ENCODE measurements at places on chromosomes 6 and 20. TPM values are rescaled to one million over a fixed set of nuclear protein-coding genes. Genes with fewer than 3 reads are reported as not detected.

DNA sequence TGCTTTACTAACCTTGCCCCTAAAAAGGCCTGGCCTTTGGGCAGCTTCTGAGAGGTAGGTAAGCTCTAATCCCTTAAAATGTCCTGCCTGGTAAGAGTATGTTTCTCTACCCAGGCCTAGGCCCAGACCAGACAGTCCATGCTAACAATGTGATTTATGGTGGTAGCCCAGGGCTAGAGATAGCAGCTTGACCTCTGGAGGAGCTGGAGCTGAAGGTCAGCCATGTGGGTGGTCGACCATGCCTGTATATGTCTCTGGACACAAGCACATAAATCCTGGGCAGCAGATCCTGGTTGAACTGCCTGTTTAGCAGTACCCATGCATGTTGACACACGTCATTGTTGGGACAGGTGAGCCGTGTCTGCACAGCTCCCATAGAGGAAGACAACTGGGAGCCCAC, 62.1 kb upstream of the PHACTR1 start:
- peak; percentile 26 for DNase-seq

GRCh38 chr6:22221630-22222029, 75.2 kb downstream of the PRL start:
- DNase-seq: no peak

- no peak for DNase-seq
Observed at GRCh38 chr6:89410231-89410761, 1.8 kb downstream of the RRAGD start.

GRCh38 chr6:16639684-16640480, 121.4 kb downstream of the ATXN1 start:
- no peak for DNase-seq

Gene IYD
- not detected for total RNA-seq

GRCh38 chr6:131070061-131070460, 7.0 kb upstream of the EPB41L2 start:
- no peak for DNase-seq

Gene NPBWR2
- not detected for total RNA-seq

DNA sequence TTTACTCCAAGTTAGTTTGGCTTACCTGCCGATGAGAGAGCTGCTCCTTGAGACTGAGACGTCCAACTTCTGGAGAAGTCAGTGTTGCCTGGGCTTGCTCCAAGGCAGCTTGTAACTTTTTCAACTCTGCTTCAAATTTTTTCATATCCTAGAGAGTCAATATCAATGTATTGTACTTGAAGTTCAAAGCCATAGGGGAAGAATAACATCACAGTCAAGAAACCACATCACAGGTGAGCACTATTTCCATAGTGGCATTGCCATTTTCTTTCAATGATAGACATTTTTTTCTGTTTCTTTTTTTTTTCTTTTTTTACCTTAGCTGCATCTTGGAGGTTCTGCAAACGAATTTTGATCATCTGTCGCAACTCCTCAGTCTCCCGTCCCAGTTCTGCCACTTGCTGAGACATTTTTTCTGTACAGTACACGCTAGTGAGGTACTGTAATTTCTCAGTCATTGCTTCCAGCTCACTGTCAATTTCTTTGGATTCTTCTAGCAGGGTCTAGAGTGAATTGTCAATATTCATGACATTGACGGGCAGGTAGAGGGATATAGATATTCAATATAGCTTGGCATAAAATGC, 326.7 kb downstream of the SYNE1 start:
- DNase-seq: no peak

GRCh38 chr6:44035621-44036020, 91.6 kb downstream of the MRPL14 start:
- no peak for DNase-seq

Gene GPR6
- not detected for total RNA-seq

Gene KIF3B
- 13.6 TPM for total RNA-seq

DNA sequence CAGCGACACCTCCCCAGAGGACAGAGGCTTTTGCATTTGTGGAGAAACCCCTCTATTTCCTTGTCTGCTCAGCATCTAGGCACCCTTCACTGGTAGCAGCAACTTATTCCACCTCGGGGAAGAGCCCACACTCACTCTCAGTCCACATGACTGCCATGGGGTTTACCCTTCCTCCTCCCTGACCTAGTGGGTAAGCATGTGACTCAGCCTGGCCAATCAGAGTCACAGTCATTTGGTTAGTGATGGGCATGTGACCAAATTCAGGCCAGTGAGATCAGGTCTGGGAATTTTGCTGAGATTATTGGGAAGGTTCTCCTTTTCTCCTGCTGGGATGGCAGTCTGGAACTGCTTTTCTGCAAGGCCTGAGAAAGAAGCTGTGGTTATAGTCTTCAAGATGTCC, 145.7 kb upstream of the PHACTR3 start:
- DNase-seq: no peak

GRCh38 chr6:3353213-3353903, 94.6 kb downstream of the PSMG4 start:
- DNase-seq: no peak

DNA sequence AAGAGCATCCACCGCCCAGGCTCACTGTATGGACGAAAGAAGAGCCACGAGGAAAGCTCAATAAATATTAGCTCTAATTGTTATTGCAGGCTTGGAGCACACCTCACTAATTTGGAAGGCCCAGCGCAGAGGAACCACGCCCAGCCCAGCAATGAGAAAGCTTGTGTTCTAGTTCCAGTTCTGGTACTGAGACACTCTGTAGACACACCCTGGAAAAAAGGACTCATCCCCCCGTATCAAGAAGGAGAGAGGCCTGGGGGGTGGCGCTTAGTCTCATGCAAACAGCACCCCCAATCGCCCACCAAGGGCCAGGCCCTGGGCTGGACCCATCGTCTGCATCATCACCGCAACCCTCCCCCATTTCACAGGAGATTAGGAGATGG, 156.9 kb downstream of the BMP7 start:
- DNase-seq: no peak

Gene CFAP61
- total RNA-seq: not detected

DNA sequence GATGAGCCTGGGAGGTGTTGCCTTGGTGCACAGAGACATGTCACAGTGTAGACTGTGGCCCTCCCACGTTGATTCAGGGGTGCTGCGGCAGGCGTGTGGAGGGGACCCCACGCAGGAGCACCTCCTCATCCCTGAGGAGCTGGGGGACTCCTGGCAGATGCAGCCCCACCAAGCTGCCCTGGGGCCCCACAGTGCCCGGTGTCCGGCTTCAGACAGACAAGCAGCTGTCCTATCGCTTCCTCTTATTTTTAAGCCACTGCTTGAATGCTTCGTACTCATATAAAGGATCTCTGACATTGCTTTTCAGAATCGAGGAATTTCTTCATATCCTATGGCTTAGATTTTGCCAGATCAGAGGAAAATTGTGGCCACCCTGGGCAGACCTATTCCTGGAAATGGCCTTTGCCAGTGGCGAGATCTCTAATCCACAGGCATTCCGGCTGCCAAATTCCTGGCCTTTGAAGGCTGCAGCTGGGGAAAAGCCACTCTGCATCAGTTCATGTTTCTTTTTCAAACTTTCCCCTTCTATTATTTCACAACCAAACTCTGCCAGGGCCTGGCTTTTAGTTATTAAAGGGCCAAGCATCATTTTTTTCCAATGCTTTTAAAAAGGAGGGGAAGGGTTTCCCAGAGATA, 337.0 kb downstream of the THBS2 start:
- DNase-seq: no peak

DNA sequence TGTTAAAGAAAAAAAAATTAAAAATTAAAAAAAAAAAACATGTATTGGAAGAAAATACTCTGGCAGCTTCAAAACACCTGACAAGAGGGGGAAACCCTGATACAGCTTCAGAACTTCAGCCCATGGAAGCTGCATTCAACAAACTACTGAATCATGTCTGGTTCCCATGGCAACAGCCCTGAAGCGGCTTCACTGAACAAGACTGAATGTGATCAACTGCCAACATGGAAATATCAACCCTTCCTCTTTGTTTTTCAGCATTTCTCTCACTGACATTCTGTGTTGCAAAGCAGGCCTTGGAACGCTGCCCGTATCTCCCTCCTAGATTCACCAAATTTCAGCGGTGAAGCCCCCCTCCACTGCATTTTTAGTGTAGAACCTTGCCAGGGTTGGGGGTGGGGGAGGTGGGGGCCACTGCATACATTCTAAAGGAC, 91.3 kb upstream of the SHLD1 start:
- DNase-seq: peak; percentile 88

Gene TAF4
- 7.0 TPM for total RNA-seq

Gene MYH7B
- total RNA-seq: 134 TPM

DNA sequence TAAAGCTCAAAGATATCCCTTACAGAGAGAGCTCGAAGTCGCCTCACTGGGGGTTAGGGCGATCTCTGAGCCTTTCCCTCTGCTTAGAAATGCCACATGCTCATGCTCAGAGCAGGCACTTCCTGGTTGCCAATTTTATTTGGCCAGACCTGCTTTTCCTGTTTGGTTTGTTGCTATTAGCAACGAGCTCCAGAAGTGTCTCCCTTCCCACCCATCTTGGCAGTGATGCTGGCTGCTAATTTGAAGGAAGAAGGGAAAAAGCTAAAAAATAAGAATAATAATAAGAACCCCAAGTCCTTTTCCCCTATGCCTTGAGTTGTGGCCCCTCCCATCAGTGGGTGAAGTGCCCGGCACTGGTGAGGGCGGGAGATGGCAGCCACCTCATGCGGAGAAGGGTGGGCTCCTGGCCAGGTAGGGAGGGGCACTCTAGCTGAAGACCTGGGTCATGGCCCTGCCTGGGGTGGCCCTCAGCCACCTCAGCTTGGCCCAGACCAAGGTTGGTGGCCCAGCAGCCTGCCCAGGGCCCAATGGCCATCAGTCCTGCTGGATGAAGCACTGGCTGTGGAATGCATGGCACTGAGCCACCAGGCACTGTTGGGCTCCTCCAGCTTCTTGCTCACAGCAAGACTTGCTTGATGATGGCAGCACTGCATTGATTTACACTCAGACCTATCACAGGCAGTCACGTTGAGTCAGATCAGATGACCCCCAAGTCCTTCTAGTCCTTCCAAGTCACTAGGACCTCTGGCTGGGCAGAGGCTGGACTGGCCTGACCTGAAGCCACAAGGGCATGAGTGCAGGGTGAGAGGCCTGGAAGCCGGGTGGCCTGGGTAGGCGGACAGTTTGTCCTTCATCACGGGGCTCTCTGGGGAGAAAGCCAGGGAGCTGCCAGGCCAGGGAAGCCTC, 79.0 kb downstream of the SYNJ2 start:
- DNase-seq: peak; percentile 92

- DNase-seq: no peak
Observed at GRCh38 chr6:170149681-170150589, 140.9 kb downstream of the DLL1 start.

Gene MUC22
- not detected for total RNA-seq

Data from right cardiac atrium (tissue), 5 donors.